Smooth muscle cell of the pulmonary artery (primary cell): ENCODE measurements at places on chromosomes 6 and 20. TPM values are rescaled to one million over a fixed set of nuclear protein-coding genes. Genes with fewer than 3 reads are reported as not detected.

The PPIL6 gene
- total RNA-seq: 3.3 and 5.0 TPM in 2 replicates

The GHRH gene
- total RNA-seq: not detected in 2 replicates

The TUBB1 gene
- 0.03 TPM in 1 of 2 replicates, not detected in the other for total RNA-seq

The CLPSL2 gene
- total RNA-seq: not detected in 2 replicates

The TAP1 gene
- total RNA-seq: 41.1 and 52.4 TPM in 2 replicates

The THBD gene
- total RNA-seq: 21.1 and 52.5 TPM in 2 replicates

The TSBP1 gene
- total RNA-seq: not detected in 2 replicates

The ARHGAP18 gene
- 27.3 and 50.0 TPM in 2 replicates for total RNA-seq

The CEP85L gene
- total RNA-seq: 17.0 and 17.2 TPM in 2 replicates

The CALHM5 gene
- total RNA-seq: 6.8 and 12.1 TPM in 2 replicates

The BPIFA1 gene
- not detected in 2 replicates for total RNA-seq

The MTO1 gene
- 31.1 and 34.3 TPM in 2 replicates for total RNA-seq

The C20orf141 gene
- total RNA-seq: not detected in 2 replicates

The LTB gene
- not detected in 2 replicates for total RNA-seq

The SLC17A3 gene
- total RNA-seq: not detected in 2 replicates

The C6orf163 gene
- 1.2 and 1.7 TPM in 2 replicates for total RNA-seq

The SLC22A7 gene
- total RNA-seq: not detected in 2 replicates

The ATP9A gene
- 44.8 and 55.8 TPM in 2 replicates for total RNA-seq

The CST1 gene
- 0.63 and 31.1 TPM in 2 replicates for total RNA-seq

The PPP1R3G gene
- total RNA-seq: 3.0 TPM in 2 replicates

The CHMP4B gene
- 27.5 and 35.1 TPM in 2 replicates for total RNA-seq

The PIM1 gene
- 19.3 and 33.9 TPM in 2 replicates for total RNA-seq

The SSTR4 gene
- 0.07 TPM in 1 of 2 replicates, not detected in the other for total RNA-seq

The PKIB gene
- 6.5 and 35.7 TPM in 2 replicates for total RNA-seq

The STAU1 gene
- 66.5 and 67.0 TPM in 2 replicates for total RNA-seq

The HSPA1L gene
- total RNA-seq: 1.9 and 2.2 TPM in 2 replicates

The RAMACL gene
- 1.6 and 2.0 TPM in 2 replicates for total RNA-seq

The TRIM40 gene
- not detected in 2 replicates for total RNA-seq

The PHACTR3 gene
- not detected in 2 replicates for total RNA-seq

The MTFR2 gene
- 0.33 and 0.46 TPM in 2 replicates for total RNA-seq

The SLC22A16 gene
- total RNA-seq: not detected in 2 replicates

The FAM209A gene
- not detected in 2 replicates for total RNA-seq

The SYTL3 gene
- total RNA-seq: 1.8 and 2.0 TPM in 2 replicates

The MRPS18A gene
- 26.7 and 32.8 TPM in 2 replicates for total RNA-seq

The BPI gene
- total RNA-seq: 0.13 and 0.30 TPM in 2 replicates

The SLC22A2 gene
- 0.07 and 1.7 TPM in 2 replicates for total RNA-seq

The TMEM244 gene
- not detected in 2 replicates for total RNA-seq

The RNF146 gene
- total RNA-seq: 37.4 and 46.1 TPM in 2 replicates

The MCHR2 gene
- not detected in 2 replicates for total RNA-seq
